ENCODE measurements at places on chromosomes 1 and 21.

DNA sequence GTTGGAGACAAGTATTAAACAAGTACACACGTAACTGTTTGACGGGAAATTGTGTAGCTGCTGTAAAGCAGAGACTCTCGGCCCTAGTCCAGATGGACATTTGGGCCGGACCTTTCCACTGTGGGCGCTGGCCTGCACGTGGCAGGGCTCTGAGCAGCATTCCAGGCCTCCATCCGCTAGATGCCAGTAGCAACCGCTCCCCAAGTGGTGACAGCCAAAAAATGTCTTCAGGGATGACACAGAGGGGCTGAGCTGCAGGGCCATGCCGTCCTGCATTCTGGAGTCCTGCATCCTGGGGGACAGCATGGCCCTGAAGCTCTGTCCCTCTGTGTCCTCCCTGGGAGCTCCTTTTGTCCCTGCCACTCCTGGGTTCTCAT lies 24.8 kb downstream of the A3GALT2 start:
- no peak for DNase-seq

- no peak for DNase-seq
These were observed 59.3 kb upstream of the ID3 start for GRCh38 chr1:23618586-23619083.

GRCh38 chr1:29812408-29813135 lies 576.2 kb downstream of the PTPRU start:
- DNase-seq: no peak

- no peak for DNase-seq
These were observed 68.4 kb upstream of the GPR88 start for GRCh38 chr1:100469578-100469977.

- no peak for DNase-seq
These were observed 43.0 kb downstream of the TRIM33 start for GRCh38 chr1:114468047-114468446.

- DNase-seq: no peak
These were observed 100.2 kb downstream of the SMYD2 start for GRCh38 chr1:214380986-214381695.

- peak; percentile 48 for DNase-seq
These were observed 47.7 kb downstream of the ELAVL4 start for GRCh38 chr1:50156241-50157010.

DNA sequence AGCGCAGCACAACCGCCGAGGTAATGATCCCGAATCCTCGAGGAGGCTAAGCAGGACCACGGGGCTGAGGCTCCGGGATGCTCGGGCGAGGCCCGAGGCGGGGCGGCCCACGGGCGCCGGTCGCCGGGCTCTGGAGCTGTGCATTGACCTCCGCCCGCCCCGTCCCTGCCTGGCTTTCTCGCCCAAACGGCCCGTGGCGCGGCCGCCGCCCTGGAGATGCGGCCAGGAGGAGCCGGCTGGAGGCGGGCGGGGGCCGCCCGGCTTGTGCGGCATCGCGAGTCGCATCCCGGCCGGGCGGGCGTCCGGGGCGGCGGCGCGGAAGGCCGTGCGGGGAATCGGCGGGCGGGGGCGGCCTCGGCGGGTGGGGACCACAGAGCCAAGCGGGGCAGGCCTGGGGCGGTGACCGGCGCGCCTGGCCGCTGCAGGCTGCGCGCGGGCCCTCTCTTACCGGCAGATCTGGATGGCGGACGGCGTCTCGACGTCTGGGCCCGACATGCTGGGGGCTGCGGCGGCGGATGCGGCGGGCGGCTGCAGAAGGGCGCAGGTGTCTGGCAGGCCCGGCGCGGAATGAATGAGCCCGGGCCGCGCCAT lies 663 bp downstream of the ACOT7 start:
- DNase-seq: no peak

DNA sequence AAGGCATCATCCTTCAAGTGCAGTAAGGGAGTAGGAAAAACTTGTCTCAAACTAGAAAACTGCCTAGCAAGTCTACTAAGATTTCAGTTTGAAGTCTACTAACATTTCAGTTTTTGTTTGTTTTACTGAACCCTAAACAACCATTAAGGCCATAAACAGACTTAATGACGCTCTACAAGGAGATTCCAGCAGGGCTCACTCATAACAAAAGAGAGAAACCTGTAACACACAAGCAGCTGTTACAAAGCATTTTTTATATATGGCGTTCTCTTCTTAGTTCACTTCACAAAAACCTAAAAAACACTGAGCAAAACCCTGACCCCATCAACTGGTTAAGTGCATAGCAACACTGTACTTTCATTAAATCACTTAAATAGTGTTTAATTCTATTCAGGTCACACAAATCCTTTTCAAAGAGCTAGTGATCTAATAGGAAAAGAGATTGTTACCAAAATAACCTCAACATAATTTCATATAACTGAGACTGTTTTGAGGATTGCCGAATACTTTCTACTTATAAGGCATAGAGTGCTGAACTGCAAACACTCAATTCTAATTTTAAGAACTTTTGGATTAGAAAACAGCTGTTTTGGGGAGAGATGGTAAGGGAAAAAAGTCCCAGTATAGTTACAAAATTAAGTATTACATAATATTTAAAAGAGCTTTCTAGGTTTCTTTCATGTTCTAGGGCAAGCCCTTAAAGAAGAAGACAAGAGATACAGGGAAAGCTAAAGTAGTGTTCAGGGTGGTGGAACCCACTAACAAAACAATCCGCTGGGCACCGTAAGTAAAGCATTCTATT lies 1.4 kb downstream of the B3GALNT2 start:
- DNase-seq: peak; percentile 47

- DNase-seq: peak; percentile 73
These were observed 11.0 kb upstream of the RNU1-3 start for GRCh38 chr1:16677552-16678431.

DNA sequence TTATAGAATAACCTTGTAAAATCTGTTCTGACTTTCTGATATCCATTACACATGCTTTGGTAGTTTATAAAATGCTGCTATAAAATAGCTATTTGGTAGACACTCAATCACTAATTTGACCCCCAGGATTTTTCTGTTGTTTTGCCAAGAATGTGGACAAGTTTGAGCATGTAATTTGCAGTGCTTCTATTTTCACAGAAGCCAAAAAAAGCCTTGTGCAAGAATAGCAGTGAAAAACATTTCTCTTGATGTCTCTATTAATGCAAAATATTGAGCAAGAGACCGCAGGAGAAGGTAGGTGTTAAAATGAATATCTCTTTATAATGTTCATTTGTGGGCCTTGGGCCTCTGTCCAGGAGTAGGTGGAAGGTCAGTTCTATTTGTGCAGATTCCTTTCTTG lies 22.5 kb downstream of the MAP3K7CL start:
- DNase-seq: no peak

DNA sequence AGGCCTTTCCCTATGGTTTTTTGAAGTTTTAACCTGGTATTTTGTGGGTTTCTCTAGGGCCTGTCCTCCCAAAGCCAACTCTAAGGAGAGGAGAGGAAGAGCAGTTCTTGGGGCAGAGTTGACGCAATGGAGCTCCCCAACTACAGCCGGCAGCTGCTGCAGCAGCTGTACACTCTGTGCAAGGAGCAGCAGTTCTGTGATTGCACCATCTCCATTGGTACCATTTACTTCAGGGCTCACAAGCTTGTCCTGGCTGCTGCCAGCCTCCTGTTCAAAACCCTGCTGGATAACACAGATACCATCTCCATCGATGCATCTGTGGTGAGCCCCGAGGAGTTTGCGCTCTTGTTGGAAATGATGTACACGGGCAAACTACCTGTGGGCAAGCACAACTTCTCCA lies 38.2 kb downstream of the ZBTB40 start:
- no peak for DNase-seq

- DNase-seq: peak; percentile 64
These were observed 14.3 kb downstream of the RRP15 start for GRCh38 chr1:218299416-218299815.

- DNase-seq: no peak
These were observed 91.5 kb downstream of the ARHGEF10L start for GRCh38 chr1:17630986-17631385.

GRCh38 chr1:177355575-177355974 lies 184.8 kb downstream of the BRINP2 start:
- peak; percentile 13 for DNase-seq

DNA sequence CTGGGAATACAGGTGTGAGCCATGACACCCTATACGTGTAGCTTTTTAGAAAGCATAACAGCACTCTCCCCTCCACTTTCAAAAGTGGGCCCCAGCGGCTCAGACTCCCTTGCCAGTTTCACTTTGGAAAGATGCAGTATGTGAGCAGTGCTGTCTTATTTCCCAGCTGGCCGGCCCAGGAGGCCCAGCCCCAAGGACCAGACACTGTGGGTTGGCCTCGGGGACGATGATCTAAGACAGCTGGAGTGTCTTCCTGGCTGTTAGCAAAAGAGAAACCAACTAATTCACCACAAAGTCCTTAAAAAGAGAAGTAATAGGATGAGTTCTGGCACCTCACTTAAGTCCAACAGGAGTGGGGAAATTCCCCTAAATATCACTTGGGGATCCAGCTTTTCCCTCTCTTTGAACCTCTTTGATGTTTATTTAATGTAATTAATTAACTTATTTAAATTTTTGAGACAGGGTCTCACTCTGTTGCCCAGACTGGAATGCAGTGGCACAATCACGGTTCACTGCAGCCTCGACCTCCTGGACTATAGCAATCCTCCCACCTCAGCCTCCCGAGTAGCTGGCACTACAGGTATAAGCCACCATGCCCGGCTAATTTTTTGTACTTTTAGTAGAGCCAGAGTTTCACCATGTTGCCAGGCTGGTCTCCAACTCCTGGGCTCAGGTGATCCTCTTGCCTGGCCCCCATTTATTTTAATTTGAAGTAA lies 17.6 kb upstream of the CLIC4 start:
- DNase-seq: peak; percentile 93

GRCh38 chr1:207860531-207860930 lies 50.4 kb downstream of the CD34 start:
- DNase-seq: no peak

DNA sequence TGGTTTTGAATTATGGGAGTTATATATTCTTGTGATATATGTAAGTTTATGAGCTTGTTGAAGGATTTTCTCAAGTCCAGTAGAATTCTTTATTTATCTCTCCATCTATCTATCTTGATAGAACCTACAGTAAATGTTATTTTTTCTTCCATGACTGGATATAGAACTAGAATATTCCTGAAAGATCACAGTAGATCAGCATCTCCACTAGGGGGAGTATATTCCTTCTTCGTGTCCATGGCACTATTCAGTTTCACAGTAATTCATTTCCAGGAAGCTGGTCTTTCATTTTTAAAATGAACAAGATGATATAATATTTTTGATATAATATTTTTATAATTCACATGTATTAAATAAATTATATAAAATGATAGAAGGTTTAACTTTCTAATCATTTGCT lies 18.8 kb downstream of the TMPRSS15 start:
- peak; percentile 37 for DNase-seq

DNA sequence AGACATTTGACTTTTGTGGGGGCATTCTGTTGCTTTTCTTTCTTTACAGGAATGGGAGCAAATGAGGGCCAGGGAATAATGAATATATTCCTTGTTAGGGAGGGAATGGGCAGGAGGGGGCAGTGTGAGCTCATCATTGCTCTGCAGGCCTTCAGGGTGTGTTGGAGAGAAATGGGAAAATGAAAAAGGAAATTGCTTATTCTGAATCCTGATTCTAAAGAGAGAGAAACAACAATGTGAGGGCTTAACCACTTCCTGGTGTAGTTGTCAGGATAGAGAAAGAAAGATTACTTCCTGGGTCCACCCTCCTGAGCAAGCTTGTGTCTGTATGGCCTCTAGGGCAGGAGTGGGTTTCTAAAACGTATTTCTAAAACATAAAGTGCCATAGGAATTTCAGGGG lies 28.3 kb downstream of the VANGL2 start:
- DNase-seq: peak; percentile 62

DNA sequence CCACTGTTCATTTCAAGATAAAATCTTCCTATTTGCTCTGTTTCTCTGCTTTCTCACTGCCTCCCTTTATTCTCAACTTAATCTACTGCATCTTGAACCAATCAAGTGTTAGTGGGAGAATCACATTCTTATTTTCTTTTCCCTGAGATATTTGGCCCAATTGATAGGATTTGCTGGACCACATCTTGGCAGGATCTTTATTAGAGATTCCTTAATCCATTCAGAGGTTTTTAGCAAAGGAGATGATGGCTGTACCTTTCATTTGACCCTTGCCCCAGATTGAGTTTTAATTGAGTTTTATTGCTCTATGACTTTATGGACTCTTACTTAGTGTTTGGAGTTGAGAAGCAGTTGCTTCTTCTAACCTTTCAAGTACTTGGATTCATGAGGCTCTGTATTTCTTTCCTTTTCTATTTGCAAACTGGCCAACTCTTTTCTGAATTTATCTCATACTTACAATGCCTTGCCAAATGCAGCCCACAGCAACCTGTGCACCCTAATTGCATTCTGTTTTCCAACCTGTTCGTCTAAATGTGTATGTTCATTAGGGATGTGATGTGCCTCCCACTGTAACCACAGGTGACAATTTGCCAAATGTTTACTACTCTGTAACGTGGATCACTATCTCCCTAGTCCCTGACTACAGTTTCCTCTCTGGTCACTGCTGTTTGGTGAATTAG lies 274.8 kb upstream of the KAZN start:
- DNase-seq: no peak

DNA sequence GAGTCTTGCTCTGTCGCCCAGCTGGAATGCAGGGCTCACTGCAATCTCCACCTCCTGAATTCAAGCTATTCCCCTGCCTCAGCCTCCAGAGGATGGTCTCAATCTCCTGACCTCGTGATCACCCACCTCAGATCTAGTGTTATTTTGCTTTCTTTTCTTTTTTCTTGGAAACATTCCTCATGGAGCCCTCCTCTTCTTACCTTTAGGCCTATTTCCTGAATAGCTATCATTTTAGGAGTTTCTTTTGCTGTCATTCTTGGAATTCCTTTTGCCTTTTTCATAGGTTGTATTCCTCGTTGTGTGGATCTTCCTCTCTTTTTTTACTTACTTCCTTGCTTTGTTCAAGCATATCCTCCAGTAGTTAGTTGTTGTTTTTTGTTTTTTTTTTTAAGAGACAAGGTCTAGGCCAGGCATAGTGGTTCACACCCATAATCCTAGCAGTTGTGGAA lies 173.8 kb downstream of the RASAL2 start:
- DNase-seq: peak; percentile 39

GRCh38 chr1:246776923-246777322 lies 52.7 kb downstream of the SCCPDH start:
- no peak for DNase-seq

DNA sequence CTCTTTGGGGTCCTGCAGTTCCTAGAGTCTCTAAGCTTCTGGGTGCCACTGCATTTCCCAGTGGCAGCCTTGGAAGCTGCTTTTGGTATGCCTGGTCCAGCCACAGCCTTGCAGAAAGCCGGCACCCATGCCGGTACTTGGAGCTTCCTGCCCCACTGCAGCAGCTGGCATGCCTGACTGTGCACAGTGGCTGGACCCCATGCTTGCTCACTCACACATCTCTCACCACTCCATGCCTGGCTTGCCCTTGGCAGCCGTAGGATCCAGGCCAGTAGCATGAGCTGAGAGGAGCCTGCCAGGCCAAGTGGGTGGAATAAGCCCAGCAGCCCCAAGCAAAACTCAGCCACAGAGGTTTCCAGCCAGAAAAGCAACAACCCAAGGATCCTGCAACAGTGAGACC lies 20.3 kb upstream of the FNBP1L start:
- DNase-seq: no peak

GRCh38 chr1:242870966-242871365 lies 346.5 kb upstream of the PLD5 start:
- no peak for DNase-seq

- DNase-seq: no peak
These were observed 15.0 kb downstream of the COL6A1 start for GRCh38 chr21:45996311-45997204.

- peak; percentile 68 for DNase-seq
These were observed 48.9 kb downstream of the HLCS start for GRCh38 chr21:36917471-36918158.

Measured in astrocyte of the spinal cord (primary cell).